ENCODE measurements at places on chromosomes 2 and 18.

DNA sequence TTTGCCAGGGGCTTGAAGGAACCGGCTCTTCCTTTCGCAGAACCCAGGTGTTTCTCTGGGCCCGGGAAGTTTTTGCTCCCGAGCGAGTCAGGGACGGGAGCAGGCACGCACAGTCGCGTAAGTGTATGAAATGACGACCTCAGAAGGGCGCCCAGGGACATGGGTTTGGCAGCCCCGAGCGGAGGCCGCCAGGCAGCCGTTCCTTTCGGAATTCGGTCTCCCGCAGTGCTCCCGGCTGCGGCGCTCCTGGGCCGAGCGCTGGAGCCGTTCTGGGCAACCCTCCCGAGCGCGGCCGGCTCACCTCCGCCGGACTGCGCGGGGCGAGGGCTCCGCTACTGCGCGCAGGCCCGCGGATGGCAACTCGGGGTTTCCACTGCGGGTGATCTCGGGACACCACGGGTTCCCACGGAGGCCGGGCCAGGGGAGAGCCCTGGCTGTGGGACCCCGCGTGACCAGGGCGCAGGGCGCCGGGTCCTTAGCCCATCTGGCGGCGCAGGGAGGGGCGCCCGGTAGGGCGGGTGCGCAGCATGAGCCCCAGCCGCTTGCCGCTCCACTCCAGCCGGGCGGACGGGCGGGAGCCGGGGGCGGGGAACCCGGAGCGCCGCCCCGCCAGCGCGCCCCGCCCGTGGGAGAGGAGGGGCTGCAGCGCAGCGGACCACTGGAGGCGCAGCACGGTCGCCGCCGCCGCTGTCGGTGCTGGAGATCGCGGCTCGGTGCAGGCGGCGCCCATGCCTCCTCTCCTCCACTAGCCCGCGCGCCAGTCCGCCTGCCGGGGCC lies at the start of gene OSBPL6:
Gene OSBPL6 (plus strand): TSS at position 690 of the 777 bp plus-strand sequence. CDS start 111,673 bp downstream, outside the sequence.
- DNase-seq = no peak

- no peak for DNase-seq
Observed at GRCh38 chr2:56749152-56749752, 565.5 kb downstream of the CCDC85A start.

DNA sequence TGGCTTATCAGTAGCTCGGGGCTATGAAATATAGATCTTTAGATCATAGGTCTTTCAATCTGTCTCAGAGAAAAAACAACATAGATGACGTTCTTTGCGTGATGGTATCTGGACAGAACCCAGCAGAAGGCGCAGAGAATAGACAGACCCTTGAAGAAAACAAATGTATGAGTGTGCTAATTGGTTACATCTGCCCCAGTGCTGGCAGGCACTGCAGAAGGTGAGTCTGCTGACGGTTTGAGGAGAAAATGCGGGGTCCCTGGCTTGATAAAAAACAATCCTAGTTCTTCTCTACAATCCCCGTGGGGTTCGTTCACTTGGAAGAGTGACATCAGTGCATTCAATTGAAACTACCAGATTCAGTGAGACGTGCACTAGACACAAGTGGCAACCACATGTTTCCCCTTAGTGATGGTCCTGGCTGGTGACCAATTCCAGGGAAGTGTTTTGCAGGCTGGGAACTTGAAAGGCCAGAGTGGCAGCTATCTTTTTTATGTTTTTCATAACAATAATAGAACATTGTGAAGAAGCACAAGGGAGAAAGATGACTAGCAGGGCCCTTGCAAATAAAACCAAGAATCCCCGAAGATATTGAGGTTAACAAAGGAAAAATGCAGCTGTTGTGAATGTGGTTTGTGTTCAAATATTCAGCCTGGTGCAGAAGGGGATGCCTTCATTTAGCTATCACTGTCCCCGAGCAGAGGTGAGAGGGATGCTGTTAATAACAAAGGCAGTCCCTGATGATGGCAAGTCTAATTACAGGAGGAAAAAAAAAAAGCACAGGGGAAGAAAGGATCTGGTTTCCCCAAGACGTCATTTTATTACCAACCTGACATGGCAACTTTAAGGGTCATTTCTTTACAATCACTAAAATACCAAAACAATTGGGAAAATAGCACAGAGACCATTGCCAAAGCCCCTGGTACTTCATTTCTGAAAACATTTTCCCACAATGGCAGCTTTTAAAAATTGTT lies 337.6 kb upstream of the FIGN start:
- no peak for DNase-seq

- no peak for DNase-seq
Observed at GRCh38 chr18:79512461-79513380, 117.0 kb downstream of the NFATC1 start.

- no peak for DNase-seq
Observed at GRCh38 chr18:38052879-38053590, 487.4 kb upstream of the CELF4 start.

DNA sequence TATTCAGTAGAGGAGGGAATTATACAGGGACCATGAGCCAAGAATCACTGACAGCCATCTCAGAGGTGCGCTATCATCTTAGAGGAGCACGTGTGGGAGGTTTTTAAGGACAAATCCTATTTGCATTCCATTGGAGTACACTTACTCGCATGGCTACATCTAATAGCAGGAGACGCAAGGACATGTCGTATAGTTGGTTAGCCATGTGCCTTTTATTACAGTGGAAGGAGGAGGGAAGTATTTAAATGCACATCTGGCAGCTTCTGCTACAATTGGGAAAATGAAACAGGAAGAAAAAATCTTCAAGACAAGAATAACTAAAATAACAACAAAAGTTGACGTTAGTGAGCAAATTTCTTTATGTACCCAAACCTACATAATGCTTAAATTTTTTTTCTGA lies 86.5 kb upstream of the UGP2 start:
- DNase-seq = no peak

GRCh38 chr2:53636596-53636995 lies 131.0 kb upstream of the CHAC2 start:
- no peak for DNase-seq

GRCh38 chr2:207157162-207157481 lies 8.6 kb downstream of the KLF7 start:
- DNase-seq = no peak

Data from NCI-H187 treated with DMSO at 0.1 percent for 48 hours (cell line).